ENCODE measurements at places on chromosomes 5 and 9.
A peak's percentile ranks its signal among the peaks of the same experiment; 100 is the strongest.

GRCh38 chr5:73322437-73323076 is 126.0 kb downstream of the FOXD1 start:
- peak; percentile 79 for DNase-seq

- no peak for DNase-seq
These were observed 272.8 kb downstream of the FBXL17 start for GRCh38 chr5:108109059-108109458.

- peak; percentile 76 for DNase-seq
These were observed 12.7 kb upstream of the TDRD7 start for GRCh38 chr9:97398999-97399758.

- peak; percentile 68 for DNase-seq
These were observed 30.7 kb downstream of the EXOC3 start for GRCh38 chr5:473551-474192.

DNA sequence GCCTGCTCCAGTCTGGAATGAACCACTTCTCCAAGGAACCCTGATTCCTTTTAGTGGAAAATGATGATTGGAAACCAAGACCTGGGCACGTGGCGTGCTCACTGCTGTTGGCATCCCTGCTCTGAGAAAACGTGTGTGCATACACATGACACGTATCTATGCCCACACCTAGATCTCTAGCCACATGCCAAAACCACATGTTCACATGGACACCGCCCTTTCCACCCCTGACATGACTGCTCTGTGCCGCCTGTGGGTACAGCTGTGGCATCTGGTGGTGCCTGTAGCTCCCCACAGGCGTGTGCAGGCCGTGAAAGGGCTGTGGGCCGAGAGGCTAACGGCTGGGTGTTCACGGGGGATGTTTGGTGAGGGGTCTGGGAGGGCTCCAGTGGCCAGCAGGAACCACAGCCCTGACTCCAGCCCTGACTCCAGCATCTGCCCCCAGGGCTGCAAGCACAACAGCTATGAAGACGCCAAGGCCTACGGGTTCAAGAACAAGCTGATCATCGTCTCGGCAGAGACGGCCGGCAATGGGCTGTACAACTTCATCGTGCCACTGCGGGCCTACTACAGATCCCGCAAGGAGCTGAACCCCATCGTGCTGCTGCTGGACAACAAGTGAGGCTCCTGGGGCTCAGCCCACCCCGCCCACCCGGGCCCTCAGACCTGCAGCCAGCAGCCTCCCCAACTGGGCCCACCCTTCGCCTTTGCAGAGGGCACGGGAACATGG is 75.1 kb downstream of the KCNT1 start:
- DNase-seq: no peak

DNA sequence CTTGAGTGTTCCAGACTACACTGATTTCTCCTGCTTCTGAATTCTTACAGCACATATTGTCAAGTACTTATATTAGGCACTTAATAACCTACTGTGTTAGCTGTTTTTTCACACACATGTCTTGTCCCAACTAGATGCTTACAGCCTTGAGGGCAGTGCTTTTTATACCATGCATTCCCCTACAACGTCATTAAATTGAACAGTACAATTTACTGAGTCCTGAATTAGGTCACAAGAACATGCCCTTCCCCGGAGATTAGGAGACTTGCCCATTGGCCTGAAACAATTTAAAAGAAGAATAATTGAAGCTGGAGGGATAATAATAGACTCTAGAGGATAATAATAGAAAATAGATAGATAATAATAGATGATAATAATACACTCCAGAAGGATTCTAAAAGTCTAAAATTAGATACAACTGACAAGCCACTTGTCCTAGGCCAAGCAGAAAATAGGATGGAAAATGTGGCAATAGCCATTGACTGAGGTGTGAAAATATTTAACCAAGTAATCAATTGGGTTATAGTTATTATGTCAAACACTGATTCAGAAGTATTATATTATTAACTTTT is 112.6 kb upstream of the SLC12A2 start:
- DNase-seq: no peak

GRCh38 chr5:72441094-72441723 is 66.0 kb downstream of the ZNF366 start:
- no peak for DNase-seq

DNA sequence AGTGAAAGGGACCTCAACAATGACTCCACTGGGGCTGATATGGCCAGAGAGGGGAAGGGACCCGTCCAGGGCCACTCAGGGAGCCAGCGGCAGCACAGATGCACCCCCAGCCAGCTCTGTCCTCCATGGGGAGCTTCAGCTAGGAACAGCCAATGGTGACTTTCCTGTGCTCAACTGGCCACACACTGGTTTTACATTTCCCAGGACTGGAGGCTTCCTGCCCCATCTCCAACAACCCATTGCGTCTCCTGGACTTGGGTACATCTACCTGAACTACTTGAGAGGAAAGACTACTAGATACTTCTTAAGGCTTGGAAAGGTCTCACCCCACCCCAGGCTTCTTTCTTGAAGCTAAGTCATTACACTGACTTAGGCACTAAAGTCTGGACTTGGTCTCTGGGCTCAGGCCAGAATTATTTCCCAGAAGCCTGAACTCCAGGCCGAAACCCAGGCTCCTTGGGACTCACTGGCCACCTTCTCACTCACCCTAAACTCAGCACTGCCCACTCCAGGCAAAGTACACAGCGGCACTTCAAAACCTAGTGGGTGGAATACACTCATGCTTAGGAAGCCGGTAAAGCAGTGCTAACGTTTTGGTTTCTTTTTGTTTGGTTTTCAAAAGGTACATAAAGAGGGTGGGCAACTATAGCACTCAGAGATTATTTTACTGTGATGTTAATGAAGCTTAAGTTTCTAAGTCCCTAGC is 1.5 kb downstream of the IGFBPL1 start:
- peak; percentile 77 for DNase-seq

DNA sequence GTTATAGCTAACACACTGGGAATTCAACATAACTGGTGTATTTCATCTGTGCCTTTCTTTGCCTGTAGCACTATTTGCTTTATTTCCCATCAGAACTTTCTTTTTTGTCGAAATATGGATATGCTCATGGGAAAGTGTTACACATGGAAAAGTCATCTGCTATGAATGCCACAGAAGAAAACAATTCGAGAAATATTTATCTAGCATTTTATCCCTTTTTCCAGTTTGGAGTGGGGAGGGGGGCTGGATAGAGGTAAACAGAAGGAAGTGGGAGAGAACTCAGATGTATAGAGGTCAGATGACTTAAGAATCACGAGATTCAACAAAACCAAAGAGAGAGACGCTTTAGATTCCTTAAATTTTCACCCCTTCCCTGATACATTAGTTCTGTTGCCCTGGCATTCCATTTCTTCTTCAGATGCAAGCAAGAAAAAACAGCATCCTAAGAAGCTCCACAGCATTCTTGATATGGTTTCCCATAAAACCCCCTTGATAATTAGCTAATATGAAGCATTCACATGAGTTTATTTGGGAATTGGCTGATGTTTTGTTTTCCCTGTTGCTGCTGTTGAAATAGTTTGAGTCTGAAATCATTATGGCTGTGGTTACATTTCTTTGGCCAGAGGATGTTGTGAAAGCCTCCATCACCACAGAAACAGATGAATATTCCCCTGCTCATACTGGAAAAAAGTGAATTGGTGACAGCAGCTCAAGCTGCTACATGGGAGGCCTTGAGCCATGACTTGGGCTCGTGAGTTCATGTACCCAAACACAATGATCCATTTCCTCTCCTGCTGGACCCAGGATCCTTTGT is 335.8 kb upstream of the DAB2 start:
- no peak for DNase-seq

DNA sequence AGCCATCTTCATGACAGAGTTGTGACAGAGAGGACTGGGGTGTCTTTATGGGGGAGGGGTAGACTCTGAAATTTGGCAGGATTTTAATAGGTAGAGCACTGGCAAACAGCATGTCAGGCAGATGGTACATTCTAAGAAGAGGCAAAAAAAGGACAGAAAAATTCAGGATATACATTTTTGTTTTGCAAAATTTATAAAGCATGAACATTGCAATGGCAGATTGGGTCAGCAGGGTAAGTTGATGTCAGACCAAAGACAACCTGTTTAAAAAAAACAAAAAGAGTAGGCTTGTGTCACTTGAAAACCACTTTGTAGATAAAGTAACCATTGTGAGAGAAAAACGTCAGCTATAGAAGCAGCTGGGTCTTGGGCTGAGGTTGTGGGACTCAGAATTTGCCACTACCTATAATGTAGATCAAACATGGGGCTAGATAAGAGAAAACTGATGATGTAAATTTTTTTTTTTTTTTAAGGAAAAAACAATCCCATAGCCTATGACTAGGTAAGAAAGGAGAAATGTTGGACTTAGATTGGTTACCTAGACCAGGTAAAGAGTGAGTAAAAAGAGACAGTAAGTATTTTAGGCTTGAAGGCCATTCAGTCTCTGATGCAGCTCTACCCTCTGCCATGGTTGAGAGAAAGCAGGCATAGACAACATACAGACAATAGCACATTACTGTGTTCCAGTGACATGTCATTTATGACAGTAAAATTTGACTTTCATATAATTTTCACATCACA is 8.3 kb downstream of the CAMK4 start:
- DNase-seq: no peak

DNA sequence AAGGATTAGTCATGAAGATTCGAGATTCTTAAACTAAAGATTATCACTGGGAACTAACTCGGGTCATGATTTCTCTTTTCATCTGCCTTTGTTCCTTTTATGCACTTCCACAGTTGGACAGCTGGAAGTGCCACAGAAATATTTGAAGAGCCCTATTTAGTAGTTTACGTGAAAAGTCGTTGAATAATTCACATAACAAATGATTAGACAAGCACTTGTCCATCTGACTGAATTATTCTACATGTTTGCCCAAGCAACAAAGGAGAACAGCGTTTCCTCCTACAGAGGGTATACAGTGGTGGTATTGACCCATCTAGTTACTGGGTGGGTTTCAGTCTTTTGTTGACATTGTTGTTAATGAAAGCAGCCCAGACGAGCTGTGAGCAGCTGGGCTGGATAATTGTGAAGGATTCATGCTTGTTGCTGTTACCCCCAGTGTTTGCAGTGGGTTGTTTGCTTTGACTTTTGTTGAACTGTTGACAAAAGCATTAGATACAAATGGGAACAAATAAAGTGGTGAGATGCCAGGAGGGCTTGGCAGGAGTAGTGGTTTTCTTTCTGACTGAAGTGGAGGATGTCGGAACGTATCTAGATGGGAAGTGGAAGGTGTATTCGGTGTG is 96.2 kb downstream of the TLE4 start:
- peak; percentile 99 for DNase-seq

DNA sequence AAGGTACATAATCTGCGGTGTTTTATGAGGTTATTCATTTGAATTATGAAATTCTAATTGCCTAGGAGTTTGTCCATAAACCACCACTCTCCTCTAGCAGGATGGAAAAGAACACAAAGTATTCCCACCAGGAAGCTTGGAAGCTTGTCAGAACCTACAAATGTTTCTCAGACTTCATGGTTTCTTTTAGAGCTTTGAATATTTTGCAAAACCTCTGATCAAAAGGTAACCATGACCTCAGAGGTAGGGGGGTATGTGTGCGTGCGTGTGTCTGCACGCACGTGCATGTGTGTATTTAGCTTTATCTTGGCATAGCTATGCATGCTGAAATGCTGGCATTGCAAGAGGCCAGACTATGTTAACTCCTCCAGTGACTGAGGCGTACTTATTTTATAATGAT is 847.0 kb downstream of the TLE1 start:
- DNase-seq: no peak

- DNase-seq: no peak
These were observed 101.1 kb downstream of the APBA1 start for GRCh38 chr9:69571032-69571431.

DNA sequence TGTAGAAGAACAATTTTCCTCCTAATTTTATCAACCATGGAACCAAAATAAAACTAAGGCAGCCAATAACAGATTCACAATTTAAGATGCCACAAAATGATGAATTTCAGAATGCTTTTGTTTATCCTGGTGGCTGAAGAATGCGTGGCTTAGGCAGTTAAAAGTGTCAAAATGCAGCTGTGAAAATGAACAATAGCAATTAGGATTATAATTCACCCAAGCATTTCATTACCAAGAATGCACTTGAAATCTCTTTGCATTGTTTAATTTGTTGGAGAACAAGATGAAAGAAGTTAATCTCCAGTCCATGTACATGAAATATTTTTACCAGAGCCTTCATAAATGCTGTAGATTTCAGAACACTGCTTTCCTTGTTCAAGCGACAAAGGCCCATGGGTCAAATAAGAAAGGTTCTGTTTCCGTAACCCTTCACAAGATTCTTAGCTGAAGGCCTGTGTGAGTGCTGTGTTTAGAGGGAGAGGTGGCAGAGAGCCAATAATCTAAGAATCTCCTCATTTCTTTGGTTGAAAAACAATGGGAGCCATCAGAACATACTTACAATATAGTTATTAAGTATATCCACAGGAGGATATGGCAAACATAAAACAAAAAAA is 39.3 kb downstream of the CLINT1 start:
- peak; percentile 73 for DNase-seq

GRCh38 chr5:1439388-1440097 is 5.7 kb downstream of the SLC6A3 start:
- DNase-seq: no peak

DNA sequence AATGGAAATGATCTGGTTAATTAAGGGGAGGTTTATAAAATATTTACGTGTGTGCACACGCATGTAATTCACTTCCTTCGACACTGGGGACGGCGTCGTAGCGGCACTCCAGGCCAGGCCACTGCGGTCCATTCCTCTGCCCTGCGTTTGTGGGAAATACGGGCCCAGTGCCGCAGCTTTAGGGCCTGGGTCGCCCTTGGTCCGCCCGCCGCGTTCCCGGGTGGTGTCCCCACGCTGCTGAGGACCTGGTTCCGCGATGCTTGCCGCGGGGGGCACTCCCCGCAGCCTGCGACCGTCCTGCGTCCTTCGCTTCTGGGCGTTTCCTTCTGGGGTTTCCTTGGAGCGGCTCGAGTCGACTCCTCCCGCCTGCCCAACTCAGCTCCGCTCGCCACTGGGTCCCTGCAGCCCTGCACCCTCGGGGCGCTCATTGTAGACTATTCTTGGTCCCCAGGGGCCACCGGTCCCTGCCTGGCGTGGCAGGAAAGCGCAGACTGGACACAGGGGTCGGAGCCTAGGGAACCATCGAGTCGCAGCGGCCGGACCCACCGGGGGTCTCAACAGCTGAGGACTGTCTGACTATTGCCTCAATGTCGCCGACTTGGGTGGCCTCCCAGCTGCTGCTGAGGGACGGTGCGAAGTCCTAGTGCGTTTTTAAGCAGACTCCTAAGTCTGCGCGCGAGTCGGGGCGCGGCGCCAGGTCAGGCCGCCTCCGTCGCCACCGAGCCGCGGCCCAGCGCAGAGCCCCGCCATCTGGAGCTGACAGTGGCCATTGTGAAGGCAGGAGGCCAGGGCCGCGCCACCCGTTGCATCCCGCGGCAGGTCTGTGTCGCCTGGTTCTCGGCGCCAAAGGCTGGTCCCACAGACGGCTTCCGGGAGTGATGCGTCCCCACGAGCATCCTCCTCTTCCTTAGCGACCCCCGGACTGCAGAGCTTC is 4.4 kb upstream of the IRX1 start:
- DNase-seq: no peak

Data from NCI-H69 (cell line).